CD4-positive, alpha-beta T cell treated with Interleukin-15 for 1 hour (primary cell): ENCODE measurements at places on chromosomes 3 and 15.

DNA sequence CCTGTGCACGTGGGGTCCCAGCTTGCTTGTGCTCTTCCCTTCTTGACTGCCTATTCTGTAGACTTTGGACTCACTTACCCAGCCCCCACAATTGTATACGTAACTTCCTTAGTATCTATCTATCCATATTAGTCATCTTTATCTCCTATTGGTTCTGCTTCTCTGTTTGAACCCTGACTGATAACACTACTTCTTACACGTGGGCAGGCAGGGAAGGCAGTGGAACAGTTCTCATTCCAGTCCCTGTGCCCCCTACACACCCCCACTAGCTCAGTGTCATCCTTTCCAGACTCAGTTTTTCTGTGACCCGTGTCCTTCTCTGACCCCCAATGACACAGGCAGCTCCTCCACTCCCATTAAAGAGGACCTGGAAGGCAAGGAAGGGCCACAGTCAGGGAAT, 74.2 kb upstream of the FBN1 start:
- no peak for DNase-seq

GRCh38 chr3:99344216-99344615, 294.2 kb upstream of the COL8A1 start:
- DNase-seq: no peak

DNA sequence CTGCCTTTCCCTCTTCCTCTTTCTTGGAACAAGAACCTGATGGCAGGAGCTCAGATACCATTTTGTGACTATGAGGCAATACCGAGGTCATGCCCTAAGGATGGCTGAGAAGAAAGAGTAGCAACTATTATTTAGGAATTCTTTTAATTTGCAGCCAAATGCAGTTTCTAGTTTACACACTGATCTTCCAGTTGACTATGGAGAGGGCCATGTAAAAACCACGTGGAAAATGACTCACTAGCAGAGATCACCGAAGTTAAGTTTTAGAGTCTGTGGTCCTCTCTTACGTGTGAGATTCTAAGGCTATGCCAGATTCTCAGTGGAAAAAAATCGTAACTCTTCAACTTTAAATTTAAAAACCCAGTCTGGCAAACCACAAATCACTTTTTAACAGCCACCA, 7.8 kb downstream of the BNC1 start:
- no peak for DNase-seq

DNA sequence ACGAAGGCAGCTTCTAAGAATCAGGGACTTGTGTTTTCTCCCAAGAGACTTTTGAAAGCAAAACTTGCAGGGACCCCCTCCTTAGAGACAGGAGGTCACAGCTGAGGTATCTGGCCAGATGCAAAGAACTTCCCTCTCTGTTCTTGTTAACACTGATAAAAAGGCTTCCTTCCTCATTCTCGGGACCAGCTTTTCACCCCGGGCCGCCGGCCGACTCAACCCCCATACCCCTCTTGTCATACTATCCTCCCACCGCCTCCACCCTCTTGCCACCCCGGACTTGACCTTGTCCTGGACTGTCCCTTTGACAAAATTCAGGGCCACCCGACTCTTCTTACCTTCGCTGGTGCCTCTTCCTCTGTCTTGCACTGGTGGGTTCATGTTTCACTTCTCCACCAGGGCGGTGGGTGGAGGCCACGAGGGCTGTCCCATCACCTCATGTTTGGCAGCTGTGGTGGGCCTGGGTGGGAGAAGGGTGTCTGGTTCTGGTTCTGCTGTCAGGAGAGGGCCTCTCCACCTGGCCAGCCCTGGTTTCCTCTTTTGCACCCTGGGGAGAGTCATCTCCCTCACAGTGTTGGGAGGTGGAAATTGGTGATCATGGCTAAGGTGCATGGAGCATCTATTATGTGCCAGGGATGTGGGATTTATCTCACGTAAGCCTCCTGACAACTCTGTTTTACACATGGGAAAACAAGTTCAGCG, 32.5 kb downstream of the BHLHE40 start:
- DNase-seq: peak; percentile 83

DNA sequence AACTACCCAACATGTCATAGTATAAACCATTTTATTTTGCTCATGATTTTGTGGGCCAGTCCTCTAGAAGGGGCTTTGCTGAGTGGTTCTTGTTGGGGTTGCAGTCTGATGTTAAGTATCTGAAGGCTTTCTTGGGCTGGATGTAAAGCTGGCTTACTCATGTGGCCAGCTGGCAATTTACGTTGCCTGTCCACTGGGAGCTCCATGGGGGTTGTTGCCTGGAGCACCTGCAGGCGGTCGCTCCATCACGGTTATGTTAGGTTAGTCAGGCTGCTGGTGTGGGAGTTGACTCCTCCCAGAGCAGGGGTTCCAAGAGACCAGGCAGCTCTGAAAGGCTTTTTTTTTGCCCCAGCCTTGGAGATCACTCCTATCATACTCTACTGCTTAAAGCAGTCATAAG, 98.1 kb downstream of the NR1D2 start:
- no peak for DNase-seq

DNA sequence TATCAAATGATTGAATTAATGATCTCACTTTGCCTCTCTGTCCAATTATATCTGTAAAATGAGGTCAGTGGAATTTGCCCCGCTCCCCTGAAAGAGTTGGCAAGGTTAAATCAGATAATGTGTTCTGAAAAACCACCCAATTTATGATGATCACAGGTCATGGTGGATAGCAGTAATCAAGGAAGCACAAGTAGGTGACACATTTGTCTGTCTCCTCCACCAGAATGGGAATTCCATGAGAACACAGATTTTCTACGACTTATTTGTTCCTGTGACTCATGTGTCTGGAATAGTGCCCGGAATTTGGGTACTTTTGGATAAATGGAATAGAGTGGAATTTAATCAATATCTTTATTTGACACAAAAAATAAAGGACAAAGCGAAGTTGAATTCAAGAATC, 220.9 kb upstream of the SUCLG2 start:
- no peak for DNase-seq

DNA sequence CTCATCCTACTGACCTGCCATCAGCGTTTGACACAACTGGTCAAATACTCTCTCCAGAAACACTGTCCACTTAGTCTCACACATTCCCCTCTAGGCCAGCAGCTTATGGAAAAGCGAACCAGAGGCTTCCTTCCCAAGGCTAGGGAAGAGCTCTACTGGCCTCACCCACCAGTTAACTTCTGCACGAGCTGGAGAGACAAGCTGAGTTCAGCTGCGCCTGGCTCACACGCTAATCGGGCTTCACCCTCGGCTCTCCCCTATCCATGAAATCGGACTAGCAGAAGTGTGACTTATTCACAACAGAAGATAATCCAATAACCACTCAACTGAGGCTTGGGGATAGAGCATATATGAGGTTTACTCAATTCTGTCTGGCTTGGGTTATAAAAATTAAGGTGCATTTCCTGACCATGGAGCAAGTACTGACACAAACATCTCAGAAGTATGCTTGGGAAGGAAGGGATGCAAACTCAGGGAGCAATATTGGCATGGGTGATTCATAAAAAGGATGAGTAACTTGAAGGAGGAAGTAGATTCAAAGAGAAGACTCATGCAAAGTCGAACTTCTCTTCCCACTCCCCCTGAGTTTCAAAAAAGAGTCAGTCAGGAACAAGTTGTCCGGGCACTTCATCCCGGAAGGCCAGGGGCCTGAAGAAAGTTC, 73.1 kb downstream of the XXYLT1 start:
- DNase-seq: no peak

- no peak for DNase-seq
These were observed 80.1 kb upstream of the TSC22D2 start for GRCh38 chr3:150327678-150328653.

GRCh38 chr3:189862385-189862998, 231.3 kb downstream of the TP63 start:
- no peak for DNase-seq
